Fibroblast of skin of scalp (primary cell): ENCODE measurements at places on chromosomes 12 and 14.

DNA sequence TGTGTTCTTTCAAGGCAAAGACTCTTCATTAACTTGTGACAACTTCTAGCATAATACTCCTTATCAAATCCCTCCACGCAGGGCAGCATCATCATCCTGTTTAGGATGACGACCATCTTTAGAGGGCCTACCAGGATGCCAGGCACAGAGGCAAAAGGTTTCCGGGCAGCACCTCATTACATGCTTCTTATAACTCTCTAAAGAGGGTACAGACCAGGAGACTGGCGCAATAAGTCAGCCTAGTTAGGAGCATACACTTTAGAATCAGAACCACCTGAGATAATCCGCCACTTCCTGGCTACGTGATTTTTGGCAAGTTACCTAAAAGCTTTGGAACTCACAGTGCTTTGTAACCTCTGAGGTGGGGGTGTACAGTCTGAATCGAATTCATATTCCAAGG is 136.0 kb upstream of the NOS1 start:
- no peak for DNase-seq

DNA sequence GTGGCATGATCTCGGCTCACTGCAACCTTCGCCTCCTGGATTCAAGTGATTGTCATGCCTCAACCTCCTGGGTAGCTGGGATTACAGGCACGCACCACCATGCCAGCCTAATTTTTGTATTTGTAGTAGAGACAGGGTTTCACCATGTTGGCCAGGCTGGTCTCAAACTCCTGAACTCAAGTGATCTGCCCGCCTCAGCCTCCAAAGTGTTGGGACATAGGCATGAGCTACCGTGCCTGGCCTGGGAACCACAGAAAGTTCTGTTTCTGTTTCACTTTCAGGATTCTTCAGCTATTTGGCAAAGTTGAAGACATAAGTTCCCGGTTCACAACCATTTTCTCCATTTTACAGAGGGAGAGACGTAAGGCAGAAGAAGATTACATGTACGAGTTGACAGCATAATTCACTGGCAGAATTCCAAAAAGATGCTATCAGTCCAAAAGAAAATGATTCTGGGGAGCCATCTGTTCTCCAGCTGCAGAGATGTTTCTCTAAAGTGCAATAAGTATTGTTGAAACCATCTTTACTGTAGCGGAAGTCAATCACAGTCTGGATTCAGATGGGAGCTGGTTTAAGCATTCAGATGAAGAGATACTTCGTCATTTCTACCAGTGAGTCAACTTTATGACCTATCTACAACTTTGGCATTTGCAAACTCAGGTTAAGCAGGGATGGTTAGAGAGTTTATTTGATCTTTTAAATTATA is 8.1 kb upstream of the RNF34 start:
- DNase-seq = peak; percentile 40

- no peak for DNase-seq
Observed at GRCh38 chr12:109356577-109356976, 8.9 kb downstream of the MYO1H start.

- peak; percentile 28 for DNase-seq
Observed at GRCh38 chr14:75417674-75418073, 10.1 kb upstream of the JDP2 start.

DNA sequence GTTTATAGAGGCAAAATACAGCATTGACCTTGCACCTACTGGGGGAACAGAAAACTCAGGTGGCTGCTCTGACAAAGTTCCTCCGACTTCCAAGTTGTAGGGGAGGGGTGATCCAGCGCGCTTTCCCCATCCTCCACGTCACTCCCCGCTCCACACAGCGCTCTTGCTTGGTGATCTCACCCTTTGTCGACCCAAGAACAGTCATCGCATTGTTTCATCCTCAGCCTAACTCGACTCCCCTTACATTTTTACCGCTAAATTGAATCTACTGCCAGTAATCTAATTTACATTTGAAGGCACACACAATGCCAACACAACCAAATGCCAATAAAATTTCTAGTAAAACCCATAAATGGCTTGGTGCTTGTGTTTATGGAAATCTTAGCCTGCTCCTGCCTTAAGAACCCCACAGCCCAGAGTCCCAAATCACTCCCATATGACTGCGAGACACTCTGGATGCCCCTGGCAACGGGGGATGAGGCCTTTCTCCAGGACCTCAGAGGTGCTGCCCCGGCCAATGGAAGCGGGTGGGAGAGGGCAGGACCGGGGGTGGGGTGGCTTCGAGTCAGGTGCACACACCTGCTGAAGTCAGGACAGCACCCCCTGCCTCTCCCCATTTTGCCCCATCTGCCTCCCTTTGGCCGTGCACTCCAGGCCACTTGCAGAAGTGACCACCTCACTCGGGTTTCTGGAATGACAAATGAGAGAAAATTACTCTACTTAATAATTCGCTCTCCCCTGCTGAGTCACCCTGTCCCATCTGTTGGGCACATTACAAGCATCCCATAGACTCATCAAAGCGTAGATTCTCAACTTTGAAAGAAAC is 98.2 kb upstream of the GSC start:
- DNase-seq = no peak

DNA sequence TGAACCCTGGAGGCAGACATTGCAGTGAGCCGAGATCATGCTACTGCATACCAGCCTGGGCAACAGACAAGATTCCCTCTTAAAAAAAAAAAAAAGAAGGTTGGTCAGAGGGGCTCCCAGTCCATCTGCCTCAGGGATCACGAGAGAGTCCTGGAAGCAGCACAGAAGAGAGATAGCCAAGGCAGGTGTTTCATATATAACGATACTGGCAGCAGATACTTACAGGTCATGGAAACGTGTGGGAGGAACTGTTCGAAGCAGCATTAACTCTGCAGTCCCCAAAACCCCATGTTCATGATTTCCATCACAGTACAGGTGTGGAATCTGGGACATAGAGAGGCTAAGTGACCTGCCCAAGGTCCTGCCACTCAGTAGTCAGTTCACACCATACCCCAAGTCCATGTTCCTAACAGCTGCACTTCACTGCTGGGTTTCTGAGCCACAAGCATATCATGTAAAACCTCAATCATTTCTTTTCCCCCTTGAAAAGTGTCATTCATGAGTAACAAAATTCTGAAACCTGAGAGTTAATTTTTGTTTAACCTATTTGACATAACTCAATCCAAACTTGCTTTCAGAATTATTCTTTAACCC is 16.7 kb downstream of the CDK2AP1 start:
- DNase-seq = no peak

GRCh38 chr12:32598688-32599087 is 80.4 kb upstream of the DNM1L start:
- DNase-seq = no peak
